ENCODE measurements at places on chromosomes 1 and 21.
A peak's percentile ranks its signal among the peaks of the same experiment; 100 is the strongest.

GRCh38 chr1:187928288-187928687 is 1099.5 kb downstream of the PLA2G4A start:
- DNase-seq: peak; percentile 28

DNA sequence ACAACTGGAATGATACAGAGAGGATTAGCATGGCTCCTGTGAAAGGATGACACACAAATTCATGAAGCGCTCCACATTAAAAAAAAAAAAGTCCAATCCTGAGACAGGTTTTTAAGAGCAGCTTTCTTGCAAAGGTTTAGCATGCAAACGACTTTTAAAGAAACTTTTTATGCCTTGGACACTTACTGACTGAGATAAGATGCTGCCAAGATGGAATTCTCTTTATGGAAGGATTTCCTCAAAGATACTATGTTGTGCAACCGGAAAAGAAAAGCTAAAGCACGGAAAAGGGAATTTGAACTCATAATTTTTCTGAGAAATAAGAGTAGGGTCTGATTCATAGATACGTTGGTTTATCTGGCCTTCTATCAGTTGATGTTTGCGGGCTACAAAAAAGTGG is 27.3 kb downstream of the PIGP start:
- DNase-seq: no peak

- no peak for DNase-seq
These were observed 8.0 kb downstream of the PDXK start for GRCh38 chr21:43726686-43727518.

DNA sequence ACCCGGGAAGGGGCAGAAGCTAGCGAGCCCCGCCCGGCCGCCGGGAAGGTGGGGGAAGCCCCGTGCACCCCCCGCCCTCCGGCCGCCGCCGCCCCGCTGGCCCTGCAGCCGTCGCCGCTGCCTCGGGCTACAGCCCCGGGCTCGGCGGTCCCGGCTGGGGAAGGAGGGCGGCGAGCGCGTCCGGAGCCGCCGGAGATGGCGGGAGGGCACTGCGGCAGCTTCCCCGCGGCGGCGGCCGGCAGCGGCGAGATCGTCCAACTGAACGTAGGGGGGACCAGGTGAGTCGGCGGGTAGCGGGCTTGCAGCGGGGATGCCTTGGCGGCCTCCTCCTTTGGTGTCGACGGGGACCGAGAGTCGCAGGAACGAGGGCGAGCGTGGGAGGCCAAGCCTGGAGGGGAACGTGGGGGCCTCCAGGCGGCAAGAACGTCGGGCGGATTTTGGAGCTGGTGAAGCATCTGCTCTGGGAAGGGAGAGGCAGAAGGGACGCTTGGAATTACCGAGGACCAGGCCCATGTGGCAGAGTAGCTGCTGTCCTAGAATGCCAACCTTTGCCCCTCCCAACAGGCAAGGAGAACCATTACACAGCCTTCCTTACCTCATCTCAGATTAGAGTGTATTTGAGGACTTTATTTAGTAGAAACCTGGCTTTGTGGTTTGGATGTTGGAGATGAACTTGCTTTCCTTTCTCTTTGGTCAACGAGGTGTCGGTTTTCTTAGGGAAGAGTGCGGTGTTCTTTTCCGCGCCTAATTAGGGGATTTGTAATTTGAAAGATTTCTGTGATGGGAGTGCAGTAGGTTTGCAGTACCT is 591 bp downstream of the KCTD3 start:
- DNase-seq: peak; percentile 77

DNA sequence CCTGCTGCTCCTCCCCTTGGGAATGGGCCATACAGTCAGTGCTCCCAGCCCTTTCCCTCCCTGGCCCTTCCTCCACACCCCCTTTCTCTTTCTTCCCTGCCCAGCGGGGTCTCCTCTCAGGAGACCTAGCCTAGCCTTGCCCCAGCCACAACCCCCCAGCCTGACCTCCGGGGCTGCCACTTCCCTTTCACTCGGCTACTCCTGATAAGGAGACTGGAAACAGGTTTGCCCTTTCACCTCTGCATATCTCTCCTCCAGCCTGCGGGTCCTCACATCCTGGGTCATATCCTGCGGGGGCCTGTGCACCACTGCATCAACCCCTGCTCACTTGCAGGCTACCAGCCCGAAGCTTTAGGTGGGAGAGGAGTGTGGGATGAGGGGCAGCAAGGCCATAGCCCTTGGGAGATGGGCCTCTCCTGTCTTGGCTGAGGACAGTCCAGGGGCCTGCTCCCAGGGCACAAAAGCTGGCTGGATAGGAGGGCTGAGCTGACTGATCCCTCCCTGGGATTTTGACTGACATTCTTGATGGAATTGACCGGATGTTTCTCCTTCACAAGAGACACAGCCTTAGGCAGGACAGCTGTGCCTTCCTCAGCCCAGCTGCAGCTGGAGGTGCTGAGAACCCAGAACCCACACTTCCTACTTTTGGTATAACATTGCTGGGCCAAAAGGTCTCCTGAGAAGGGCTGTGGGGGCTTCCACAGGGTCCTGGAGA is 19.2 kb upstream of the ALX3 start:
- DNase-seq: no peak

DNA sequence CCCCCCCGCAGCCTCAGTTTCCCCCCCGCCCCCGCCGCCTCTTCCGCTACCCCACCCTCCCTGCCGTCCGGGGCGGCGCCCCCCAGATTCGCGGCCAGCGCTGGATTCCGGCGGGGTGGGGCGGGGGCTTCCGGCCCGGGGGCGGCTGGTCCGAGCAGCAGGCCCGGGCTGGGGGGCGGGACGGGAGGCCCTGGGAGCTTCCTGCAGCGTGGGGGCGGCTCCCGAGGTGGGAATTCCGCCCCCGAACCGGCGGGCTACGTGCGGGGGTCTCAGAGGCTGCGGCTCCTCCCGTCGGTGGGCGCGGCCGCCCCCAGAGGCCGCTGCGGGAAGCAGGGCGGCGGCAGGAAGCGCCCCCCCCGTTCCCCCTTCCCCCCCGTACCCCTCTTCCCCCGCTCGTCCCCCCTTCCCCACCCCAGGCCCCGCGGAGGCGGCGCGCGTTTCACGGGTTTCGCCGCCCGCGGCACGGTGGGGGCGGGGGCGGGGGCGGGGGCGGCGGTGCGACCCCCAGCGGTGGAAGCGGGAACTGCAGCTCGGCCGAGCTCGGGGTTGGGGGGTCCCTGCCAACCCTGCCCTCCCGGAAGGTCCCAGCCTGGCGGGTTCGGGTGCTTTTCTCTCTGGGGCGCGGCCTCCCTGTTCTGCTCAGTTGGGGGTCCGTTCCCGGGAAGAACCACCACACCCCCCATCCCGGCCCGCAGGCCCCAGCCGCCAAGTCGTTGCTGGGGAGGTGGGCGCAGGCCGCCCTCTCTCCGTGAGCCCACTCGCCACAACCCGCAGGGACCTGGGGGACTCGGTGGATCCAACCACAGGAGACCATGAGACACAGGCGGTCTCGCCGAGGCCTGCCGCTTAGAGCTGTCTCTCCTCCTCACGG is 76.3 kb downstream of the MORN1 start:
- DNase-seq: peak; percentile 79

GRCh38 chr21:24852610-24853195 is 754.6 kb downstream of the MRPL39 start:
- no peak for DNase-seq

DNA sequence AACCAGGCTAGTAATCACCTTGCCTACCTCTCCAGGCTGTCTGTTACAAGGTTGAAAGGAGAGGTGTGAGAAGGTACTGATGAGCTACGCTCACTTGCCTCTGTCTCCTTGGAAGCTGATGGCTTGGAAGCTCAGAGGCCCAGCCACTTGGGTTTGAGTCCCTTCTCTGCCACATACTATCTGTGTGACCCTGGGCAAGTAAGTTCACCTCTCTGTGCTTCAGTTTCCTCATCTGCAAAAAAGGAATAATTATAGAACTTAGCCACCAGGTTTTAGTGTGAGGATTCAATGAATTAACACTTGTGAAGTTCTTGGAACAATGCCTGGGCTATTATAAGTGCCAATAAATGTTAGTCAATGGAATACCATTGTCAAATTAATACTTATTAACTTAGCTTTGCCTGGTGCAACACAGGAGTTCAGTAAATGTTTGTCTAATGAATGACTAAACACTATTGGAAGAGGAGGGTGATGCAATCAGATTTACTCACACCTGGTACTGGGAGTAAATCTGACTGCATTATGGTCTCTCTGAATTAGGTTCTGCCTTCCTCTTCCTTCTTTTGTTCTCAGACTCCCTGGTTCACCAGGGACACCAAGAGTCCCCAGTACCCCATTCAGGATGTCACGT is 55.5 kb downstream of the TRABD2B start:
- DNase-seq: no peak

DNA sequence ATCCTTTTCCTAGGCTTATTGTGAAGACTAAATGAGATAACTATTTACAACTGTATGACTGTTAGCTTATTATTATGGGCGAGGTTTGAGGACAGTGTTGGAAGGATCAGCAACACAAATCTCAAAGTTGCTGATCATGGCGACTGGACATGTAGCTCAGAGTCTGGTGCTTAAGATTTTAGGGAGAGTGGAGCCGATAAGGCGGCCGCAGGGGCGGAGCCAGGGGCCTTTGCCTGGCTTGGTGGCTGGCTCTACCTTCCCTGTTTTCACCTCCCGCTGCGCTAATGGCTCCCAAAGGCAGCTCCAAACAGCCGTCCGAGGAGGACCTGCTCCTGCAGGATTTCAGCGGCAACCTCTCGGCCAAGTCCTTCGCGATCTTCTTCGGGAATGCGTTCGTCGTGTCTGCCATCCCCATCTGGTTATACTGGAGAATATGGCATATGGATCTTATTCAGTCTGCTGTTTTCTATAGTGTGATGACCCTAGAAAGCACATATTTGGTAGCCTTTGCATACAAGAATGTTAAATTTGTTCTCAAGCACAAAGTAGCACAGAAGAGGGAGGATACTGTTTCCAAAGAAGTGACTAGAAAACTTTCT is 45.5 kb downstream of the GIPC2 start:
- no peak for DNase-seq

DNA sequence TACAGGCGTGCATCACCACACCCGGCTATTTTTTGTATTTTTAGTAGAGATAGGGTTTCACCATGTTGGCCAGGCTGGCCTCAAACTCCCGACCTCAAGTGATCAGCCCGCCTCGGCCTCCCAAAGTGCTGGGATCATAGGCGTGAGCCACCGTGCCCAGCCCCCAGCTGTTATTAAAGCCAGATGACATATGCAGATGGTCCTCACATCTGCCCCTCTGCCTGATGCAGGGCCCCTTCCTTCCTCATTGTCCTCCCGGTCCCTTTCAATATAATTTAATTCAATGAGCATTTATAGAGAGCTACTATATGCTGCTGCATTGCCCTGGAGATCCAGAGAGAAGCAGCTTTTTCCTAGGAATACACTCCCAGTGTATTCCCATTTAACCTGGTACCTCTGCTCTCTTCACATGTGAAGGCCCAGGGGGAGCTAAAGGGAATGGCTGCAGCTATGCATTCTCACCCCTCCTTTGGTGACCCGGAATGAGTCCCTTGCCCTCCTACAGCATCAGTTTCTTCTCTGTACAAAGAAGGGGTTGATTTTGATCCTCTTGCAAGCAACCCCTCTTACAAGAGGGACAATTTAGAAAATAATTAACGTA is 55.6 kb downstream of the L1TD1 start:
- no peak for DNase-seq

DNA sequence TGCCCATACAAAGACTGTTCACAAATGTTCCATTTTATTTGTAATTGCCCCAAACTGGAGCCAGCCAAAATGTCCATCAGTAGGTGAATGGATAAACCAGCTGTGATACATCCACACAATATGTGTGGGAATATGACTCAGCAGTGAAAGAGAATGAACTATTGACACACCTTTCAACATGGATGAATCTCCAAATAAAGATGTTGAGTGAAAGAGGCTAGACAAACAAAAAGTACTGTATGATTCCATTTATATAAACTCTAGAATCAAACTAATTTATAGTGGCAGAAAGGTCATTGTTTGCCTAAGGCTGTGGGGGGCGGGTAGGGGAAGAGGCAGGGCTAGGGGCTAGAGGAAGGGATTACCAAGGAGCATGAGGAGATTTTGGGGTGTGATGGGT is 4.5 kb downstream of the DHCR24 start:
- peak; percentile 27 for DNase-seq

DNA sequence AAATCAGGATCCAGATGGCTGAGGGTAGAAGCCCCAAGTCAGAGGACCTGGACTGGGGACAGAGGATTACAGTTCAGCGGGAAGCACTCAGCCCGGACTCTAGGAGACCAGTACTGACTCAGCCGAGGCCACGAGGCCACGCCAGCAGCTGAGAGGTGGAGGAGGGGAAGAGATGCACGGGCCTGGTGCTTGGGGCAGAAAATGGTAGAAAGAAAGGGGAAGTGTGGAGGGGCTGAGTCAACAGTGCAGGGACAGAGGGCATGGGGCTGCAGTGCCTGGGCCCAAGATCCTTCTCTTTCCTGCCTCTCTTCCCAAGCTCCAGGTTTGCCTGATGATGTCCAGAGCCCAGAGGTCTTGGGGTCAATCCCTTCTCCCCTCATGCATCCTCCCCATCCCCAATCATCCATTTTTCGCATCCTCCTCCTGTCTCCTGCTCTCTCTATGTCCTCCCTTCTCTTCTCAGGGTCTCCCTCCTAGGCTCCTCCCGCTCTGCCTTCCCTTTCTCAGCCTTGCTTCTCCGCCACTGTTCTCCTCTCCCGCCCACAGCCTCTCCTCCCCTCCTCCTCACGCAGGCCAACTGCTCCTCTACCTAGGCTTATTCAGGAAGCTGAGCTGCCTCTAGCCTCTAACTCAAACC is 7.7 kb downstream of the ARHGEF2 start:
- peak; percentile 75 for DNase-seq

- DNase-seq: no peak
These were observed 52.2 kb downstream of the RABGAP1L start for GRCh38 chr1:174211486-174211885.

- peak; percentile 36 for DNase-seq
These were observed 3.3 kb upstream of the UTP11 start for GRCh38 chr1:38009088-38009840.

GRCh38 chr1:97046765-97047420 is 325.3 kb downstream of the PTBP2 start:
- peak; percentile 19 for DNase-seq

DNA sequence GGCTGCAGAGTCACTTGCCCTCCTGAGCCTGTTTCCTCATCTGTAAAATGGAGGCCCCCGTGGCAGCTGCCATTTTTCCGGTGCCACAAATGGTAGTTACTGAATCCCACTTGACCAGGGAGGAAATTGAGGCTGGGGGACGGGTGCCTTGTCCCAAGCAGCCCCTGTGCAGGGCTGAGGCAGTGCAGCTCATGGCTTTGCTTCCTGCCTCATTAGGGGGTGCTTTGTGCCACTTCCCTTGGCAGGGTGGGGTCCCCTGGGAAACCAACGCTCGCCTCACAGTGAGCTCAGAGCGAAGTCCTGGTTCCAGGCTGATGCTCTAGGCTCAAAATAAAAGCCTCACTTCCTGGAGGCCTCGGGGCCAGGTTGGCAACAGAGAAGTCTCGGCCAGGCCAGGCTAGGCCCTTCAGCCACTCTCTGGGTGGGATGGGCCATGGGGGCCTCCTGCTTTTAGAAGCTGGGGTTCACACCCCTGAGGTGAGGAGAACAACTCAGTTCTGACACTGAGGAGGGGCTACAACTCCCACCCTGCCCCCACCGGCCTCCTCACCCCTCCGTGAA is 6.8 kb downstream of the LAPTM5 start:
- DNase-seq: no peak

DNA sequence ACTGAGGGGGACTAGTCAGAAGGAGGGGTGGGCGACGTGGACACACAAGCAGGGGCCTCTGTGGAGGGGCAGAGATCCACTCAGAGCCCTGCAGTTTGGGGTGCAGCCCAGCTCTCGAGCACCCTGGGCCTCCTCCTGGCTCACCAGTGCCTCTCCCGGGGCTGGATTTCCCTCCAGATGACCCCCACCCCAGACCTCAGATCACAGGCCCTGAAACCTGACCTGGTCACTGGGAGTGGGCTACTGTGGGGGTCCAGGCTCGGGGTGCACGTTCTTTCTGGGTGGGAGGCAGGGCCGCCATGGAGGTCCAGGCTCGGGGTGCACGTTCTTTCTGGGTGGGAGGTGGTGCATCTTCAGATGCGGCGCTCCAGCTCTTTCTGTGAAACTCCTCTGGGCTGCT is 10.3 kb upstream of the LHX4 start:
- no peak for DNase-seq

All from adipocyte (in vitro differentiated cells).